Breast epithelium (tissue), 4 donors: ENCODE measurements at places on chromosomes 6 and 20. TPM values are rescaled to one million over a fixed set of nuclear protein-coding genes. Genes with fewer than 3 reads are reported as not detected.

The KCNK15 gene
- 5.6 TPM for total RNA-seq

The MOG gene
- not detected for total RNA-seq

- no peak for DNase-seq
Measured at GRCh38 chr6:35024551-35025054, 116.5 kb downstream of the TCP11 start.

- DNase-seq, result no peak
Measured at GRCh38 chr20:50339466-50339901, 148.9 kb downstream of the CEBPB start.

DNA sequence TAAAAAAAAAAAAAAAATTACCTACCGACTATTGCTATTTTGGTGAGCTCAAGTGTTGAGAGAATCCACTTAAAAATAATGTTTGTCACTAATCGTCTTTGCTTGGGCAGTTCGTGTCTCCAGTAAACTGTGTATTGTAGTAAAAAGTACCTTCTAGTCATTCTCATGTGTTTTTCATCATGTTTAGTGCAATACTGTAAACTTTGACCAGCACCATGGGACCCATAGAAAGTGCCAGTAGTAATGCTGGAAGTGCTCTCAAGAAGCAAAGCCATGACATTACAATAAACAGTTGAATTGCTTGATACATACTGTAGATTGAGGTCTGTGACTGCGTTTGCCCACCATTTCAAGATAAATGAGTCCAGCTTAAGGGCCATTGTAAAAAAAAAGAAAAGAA is 395.2 kb downstream of the BCKDHB start:
- no peak for DNase-seq

- peak; percentile 55 for DNase-seq
Measured at GRCh38 chr20:3777716-3778629, 3.3 kb downstream of the SPEF1 start.

DNA sequence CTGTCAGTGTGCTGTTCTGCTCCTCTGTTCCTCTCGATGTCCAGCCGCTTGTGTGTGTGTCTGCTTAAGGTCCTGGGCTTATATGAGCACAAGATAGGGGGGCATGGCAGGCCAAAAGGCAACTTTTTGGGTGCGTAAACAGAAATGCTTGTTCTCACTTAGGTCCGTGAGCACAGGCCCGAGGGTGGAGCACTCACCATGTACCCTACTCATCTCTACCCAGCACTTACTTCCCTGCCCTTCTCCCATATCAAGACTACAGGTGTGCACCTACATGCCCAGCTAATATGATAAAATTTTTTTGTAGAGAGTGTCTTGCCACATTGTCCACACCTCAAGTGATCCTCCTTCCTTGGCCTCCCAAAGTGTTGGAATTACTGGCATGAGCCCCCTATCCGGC is 34.3 kb downstream of the NCOA3 start:
- no peak for DNase-seq

GRCh38 chr6:38476888-38477287 is 162.8 kb downstream of the BTBD9 start:
- no peak for DNase-seq

DNA sequence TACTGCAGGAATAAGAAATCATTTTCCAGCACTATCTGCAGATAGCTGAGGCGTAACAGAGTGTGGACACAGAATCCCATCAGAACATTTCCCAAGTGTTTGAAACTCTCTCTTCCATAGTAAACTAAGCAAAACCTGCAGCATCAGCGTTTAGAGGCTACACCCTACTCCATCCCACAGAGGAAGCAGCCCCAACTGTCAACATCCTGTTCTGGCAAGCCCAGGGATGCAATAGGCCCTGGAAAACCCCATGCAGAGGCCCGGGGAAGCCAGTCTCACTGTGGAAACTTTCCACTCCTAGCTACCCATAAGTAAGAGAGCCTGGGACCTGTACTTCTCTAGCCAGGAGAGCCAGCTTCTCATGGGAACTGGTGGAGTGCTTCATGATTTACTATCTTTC is 129.4 kb downstream of the LY86 start:
- DNase-seq, result no peak

DNA sequence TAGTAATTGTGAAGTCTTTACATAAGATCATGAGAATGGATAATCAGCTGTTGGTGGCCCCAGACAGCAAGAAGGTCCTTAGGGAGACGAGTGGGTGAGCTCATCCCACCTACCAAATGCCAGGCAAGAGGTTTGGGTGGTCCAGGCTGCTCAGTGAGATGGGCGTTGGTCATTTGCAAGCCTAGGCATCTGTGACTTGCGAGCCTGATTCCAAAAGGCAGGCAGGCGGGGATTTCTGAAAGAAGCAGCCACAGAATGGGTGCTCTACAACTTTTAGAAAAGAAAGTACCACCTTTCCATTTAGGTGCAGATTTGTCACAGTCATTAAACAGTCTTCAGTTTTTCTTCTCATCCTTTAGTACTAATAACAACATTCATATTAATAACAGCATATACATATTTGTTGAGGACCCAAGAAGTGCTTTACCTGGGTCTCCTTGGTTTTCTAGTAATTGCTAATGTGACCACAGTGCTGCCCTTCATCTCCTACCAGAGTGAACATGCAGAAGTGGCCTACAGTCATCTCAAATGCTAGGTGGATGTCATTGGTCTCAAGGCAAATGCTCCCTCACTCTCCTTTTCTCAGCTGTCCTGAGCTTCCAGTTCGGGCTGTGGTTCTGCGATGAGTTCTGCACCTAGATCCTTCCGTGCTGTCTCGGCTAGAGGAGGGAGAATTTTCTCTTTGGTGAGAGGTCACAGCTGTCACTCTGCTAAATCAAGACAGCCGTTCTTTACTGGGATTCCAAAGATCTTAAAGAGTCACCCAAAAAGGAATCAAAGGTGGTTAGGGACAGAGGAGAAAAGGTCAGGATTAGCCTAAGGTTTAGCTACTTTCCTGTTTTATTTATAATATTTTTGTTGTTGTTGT is 2.7 kb downstream of the WRNIP1 start:
- no peak for DNase-seq
